ENCODE measurements at places on chromosomes 3 and 15.
A peak's percentile ranks its signal among the peaks of the same experiment; 100 is the strongest.

- no peak overlapping the region for H3K27ac ChIP-seq
- H3K36me3 ChIP-seq, result no peaks in the 10 kb centered on the region
- no peak for DNase-seq
- no peaks in the 10 kb centered on the region for H3K27me3 ChIP-seq
- peaks cover 4% of the 10 kb centered on the region for H3K4me1 ChIP-seq
Measured at GRCh38 chr3:59829527-59829926, 779.7 kb upstream of the CFAP20DC start.

- no peaks in the 10 kb centered on the region for H3K4me1 ChIP-seq
- H3K36me3 ChIP-seq, result no peaks in the 10 kb centered on the region
- H3K27ac ChIP-seq, result no peak overlapping the region
- H3K27me3 ChIP-seq, result peaks cover 13% of the 10 kb centered on the region
- H3K4me3 ChIP-seq, result no peak overlapping the region
- DNase-seq, result no peak
Measured at GRCh38 chr3:122928396-122929187, 99.0 kb downstream of the SEMA5B start.

DNA sequence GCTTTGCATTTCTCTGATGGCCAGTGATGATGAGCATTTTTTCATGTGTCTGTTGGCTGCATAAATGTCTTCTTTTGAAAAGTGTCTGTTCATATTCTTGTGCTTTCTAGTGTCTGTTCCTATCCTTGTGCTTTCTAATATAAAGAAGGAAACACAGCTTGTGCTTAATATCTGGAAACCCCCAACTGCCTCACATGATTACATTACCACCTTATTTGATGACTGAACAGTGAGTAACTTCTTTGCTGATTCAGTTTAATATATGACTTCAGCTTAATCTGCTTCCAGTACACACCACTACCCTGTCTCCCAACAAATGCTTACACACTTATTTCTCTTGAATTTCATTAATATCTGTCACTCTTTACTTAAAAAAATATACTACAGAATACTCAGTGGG lies 835.1 kb downstream of the EDEM1 start:
- no peak for DNase-seq
- H3K36me3 ChIP-seq, result no peaks in the 10 kb centered on the region
- H3K4me3 ChIP-seq, result no peak overlapping the region
- H3K4me1 ChIP-seq, result no peaks in the 10 kb centered on the region

DNA sequence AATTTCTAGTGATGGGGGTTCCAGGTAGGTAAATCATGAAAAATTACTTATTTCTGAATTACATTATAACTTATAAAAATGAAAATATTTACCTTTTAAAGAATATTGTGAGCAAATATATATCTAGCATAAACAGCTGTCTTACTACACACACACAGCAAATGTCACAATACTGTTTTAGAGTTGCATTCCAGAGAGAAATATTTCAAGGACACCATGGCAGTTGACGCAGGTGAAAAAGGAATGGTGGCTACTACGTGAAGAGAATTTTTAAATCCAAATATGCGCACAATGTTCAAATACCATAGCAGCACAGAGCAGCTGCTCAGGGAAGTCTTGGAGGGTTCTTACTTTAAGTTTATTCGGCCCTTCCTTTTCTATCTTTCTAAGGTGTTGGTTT lies 356.2 kb downstream of the CGGBP1 start:
- H3K36me3 ChIP-seq, result no peaks in the 10 kb centered on the region
- DNase-seq, result no peak
- no peaks in the 10 kb centered on the region for H3K4me1 ChIP-seq
- no peak overlapping the region for H3K27ac ChIP-seq

DNA sequence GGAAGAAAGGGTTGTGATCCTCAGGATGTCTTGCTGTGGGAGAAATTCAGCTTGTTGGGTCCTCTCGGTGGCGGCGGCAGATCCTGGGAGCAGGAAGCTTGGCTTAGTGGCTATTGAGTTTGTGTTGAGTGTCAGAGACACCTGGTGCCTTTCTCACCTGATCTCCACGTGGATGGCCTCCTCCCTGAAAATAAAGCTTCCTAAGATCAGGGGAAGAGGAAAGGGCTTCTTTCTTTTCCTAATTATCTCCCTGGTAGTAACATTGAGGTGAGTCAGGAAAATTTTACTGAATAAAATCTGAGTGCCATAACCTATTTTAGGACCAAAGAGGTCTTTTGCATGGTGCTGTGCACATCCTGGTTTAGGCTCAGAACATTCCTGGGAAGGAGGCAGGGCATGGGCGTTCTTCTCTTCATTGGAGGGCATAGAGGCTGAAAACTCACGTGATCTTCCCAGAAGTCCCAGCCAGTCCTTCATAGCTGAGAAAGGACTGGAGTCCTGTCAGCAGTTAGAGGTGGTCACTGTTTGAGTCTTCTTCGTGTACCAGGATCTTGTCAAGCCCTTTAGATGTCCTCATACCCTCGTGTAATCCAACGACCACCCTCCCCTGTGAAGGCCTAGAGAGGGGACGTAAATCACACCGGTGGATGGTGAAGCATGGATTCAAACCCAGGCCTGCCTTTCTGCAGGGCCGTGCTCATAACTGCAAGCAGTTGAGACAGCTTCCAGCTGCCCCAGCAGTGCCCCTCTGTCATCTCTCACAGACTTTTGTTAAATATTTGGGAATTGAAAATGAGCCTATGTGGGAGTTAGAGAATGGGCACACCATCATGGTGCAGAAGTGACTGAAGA lies 1.1 kb downstream of the CMTM8 start:
- peak overlapping the region; percentile 78 for H3K4me3 ChIP-seq
- H3K27me3 ChIP-seq, result peaks cover 6% of the 10 kb centered on the region
- no peak for DNase-seq
- H3K36me3 ChIP-seq, result no peaks in the 10 kb centered on the region

GRCh38 chr15:48680841-48681240 lies 35.3 kb upstream of the FBN1 start:
- no peak overlapping the region for H3K27ac ChIP-seq
- DNase-seq, result no peak
- H3K27me3 ChIP-seq, result no peaks in the 10 kb centered on the region
- no peak overlapping the region for H3K4me3 ChIP-seq
- no peaks in the 10 kb centered on the region for H3K4me1 ChIP-seq

DNA sequence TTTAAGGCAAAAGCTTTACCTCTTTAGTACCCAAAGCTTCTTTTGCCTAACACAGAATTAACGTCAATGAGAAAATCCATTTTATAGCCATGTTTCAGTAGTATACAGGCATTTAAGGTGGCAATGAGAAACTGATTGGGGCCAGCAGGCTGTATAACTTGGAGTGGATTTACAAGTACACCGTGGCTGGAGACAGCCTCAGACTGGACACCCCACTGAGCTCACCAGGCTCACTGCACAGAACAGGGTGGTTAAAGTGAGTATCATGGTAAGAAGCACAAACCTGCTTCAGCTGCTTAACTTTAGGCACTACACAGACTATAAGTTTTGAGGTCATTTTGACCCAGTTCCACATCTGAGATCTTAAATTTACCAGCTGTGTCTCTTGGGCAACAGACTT lies 8.9 kb downstream of the CPOX start:
- H3K4me3 ChIP-seq, result no peak overlapping the region
- H3K4me1 ChIP-seq, result no peaks in the 10 kb centered on the region
- DNase-seq, result no peak
- H3K36me3 ChIP-seq, result peaks cover 6% of the 10 kb centered on the region
- no peak overlapping the region for H3K27ac ChIP-seq

DNA sequence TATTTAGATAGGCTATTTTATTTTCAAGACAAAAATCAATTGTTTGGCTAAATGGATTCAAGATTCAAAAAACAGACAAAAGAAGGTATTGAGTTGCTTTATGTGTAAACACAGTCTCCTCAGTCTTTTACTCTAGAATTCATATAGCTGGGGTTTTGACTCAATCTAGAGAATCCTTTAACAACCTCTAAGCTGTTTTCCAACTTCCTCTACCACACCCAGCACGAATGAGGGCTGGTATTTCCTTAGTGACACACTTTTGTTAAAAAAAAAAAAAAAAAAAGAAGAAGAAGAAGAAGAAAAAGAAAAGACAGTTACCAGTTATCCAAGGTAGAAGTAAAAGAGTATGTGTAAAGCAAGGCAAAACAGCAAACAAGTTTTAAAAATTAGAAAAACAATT lies 732.8 kb upstream of the GOLIM4 start:
- no peak overlapping the region for H3K4me3 ChIP-seq
- no peak overlapping the region for H3K27ac ChIP-seq
- no peaks in the 10 kb centered on the region for H3K36me3 ChIP-seq
- no peaks in the 10 kb centered on the region for H3K27me3 ChIP-seq

GRCh38 chr3:30520699-30521098 lies 85.7 kb upstream of the TGFBR2 start:
- H3K4me1 ChIP-seq, result no peaks in the 10 kb centered on the region
- no peaks in the 10 kb centered on the region for H3K27me3 ChIP-seq
- no peak overlapping the region for H3K4me3 ChIP-seq
- no peaks in the 10 kb centered on the region for H3K36me3 ChIP-seq
- no peak overlapping the region for H3K27ac ChIP-seq
- DNase-seq, result no peak

DNA sequence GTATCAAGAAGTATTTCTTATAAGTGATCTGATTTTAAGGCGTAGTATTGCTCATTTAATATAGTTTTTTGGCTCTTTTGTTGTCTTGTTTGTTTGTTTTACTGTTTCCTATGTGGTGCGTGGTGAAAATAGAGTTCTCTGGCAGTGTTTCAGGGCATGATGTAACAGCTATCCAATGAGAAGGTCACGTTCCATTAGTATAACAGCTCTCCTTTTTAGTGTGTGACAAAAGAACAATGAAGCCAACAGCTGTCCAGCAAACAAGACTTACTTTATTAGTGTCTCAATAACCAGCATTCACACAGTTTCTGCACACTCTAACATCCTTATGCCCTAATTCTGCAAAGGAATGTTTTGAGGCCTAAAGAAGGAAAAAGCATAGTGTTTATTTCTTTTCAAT lies 127.9 kb downstream of the SLC25A26 start:
- no peaks in the 10 kb centered on the region for H3K27me3 ChIP-seq
- no peak overlapping the region for H3K27ac ChIP-seq

DNA sequence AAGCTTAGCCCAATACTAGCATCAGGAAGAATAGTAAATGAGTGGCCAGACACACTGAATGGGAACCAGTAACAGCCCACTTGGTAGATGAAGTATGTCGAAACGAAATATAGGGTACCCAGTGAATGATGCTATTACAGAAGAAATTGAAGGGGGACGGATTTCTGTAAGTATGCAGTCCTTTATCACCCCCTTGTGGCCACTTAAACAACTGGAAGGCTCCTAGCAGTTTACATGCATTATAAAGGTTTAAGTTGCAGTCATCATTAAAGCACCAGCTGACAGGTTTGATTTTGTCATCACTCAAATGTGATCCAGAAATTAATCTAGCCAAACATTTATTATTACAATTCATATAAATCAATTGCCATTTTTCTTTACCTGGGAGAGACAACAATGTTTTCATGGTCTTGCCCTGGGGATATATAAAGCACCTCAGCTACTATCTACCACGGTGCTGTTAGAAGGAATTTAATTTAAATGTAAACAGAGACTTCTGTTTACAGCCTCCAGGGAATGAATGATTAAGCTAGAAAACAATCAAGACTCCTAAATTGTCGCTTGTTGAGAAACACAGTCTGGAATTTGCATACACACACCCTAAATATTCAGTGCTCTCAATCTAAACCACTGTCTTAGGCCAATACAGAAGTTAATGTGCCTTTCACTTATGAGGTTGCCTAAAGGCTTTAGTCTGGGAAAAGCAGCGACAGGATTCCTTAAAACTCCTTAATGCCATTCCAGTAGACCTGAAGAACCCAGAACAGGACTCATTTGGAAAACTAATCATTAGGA lies 7.8 kb downstream of the EIF1B start:
- H3K27ac ChIP-seq, result no peak overlapping the region
- H3K36me3 ChIP-seq, result peaks cover 7% of the 10 kb centered on the region
- H3K27me3 ChIP-seq, result no peaks in the 10 kb centered on the region
- H3K4me1 ChIP-seq, result peaks cover 4% of the 10 kb centered on the region
- H3K4me3 ChIP-seq, result no peak overlapping the region

DNA sequence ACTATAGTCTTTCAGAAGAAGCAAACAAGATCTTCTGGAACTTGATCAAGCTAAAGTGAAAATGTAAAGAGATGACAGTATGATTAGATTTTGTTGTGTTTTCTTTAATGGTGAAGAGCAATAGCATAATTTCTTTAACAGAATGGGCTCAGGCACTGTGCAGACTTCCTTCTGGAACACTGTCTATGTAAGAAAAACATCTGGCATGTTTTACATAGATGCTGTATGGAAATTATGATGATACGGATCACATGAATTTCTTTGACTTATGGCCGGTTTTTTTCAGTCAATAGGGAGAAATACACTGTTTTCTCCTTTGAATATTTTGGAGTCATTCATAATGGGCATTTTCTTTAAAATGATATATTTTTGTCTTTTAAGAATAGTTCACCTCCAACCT lies 42.6 kb downstream of the PHLDB2 start:
- no peak overlapping the region for H3K4me3 ChIP-seq
- no peaks in the 10 kb centered on the region for H3K4me1 ChIP-seq
- H3K27me3 ChIP-seq, result no peaks in the 10 kb centered on the region
- H3K36me3 ChIP-seq, result no peaks in the 10 kb centered on the region
- no peak for DNase-seq

GRCh38 chr3:80230962-80231361 lies 463.2 kb upstream of the ROBO1 start:
- no peak overlapping the region for H3K27ac ChIP-seq
- no peak overlapping the region for H3K4me3 ChIP-seq
- no peak for DNase-seq
- no peaks in the 10 kb centered on the region for H3K27me3 ChIP-seq

DNA sequence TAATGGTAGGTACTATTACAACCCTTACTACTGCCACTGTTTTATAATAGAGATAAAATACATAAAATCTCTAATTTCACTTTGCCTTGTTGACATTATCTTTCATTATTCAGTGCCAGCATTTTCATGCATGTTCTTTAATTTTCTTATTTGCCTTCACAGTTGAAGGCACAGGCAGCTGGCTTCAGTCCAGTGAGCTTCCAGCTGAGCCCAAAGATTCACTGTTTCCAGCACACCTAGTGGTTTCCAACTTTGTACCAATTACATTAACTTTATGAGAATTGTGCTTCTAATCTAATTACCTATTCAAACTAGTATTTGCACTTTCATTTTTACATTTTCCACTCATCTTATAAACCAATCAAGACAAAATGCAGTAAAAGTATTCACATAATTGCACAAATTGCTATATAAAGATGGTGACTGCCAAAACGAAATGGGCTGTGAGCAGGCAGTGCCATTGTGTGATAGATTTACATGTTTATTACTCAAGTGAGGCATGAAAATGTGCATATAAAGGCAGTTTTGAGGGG lies 228.3 kb downstream of the MFSD1 start:
- DNase-seq, result no peak
- H3K4me1 ChIP-seq, result no peaks in the 10 kb centered on the region
- no peak overlapping the region for H3K4me3 ChIP-seq
- H3K27ac ChIP-seq, result no peak overlapping the region

DNA sequence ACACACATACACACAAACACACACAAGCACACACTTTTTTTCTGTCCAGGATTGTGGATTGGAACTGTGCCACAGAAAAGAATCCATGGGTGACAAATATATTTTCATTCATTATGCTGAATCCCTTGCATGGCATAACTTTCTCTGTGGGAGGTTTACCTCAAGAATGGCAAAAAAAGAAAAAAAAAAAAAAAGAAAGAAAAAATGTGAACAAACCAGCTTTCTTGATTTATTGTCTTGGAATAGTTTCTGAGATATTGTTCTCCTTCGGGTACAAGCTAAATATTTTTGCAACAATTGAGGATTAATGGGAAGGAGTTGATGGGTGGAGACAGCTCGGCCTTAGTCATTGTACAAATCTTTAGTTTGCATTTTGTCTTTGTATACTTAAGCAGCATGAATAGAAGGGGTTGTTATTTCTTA lies 153.1 kb downstream of the GMNC start:
- no peaks in the 10 kb centered on the region for H3K4me1 ChIP-seq
- no peak for DNase-seq
- no peaks in the 10 kb centered on the region for H3K27me3 ChIP-seq
- no peak overlapping the region for H3K27ac ChIP-seq
